Stimulated activated CD4-positive, alpha-beta T cell treated with anti-CD3 and anti-CD28 coated beads, Interleukin-2, amount 100 ng/mL, for 4 hours (primary cell): ENCODE measurements at places on chromosomes 5 and 9.

GRCh38 chr5:58491216-58491892 is at the start of gene GAPT:
TSS of gene GAPT (plus strand) at chr5:58491435. CDS start at chr5:58494537, 3,102 bp downstream.
- DNase-seq = no peak

- DNase-seq = peak; percentile 90
These were observed 5.9 kb upstream of the EGR1 start for GRCh38 chr5:138459311-138459933.

- no peak for DNase-seq
These were observed 74.9 kb upstream of the GAS1 start for GRCh38 chr9:87022178-87022577.

- DNase-seq = peak; percentile 49
These were observed 85.9 kb downstream of the SETX start for GRCh38 chr9:132268725-132269352.

GRCh38 chr5:73312146-73312871 is 136.3 kb downstream of the FOXD1 start:
- no peak for DNase-seq

DNA sequence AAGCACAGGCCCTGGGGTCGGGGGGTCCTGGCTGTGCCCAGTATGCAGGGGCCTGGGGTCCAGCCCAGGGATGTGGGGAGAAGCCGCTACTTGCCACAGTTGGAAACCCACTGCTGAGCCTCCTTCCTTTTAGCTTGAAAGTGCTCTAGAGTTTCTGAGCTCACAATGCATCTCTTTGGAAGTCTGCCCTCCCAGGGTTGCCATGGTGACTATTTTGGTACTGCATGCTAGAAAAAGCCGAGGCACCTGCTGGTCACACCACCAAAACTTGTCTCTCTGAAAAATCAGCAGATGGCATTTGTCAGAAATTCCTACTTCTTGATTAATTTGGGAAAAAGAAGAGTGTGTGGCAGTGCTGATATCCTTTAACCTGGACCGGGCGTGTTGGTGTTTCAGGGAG is 151.8 kb downstream of the SEC61B start:
- no peak for DNase-seq

- DNase-seq = no peak
These were observed 32.6 kb upstream of the TMOD1 start for GRCh38 chr9:97468658-97469448.

DNA sequence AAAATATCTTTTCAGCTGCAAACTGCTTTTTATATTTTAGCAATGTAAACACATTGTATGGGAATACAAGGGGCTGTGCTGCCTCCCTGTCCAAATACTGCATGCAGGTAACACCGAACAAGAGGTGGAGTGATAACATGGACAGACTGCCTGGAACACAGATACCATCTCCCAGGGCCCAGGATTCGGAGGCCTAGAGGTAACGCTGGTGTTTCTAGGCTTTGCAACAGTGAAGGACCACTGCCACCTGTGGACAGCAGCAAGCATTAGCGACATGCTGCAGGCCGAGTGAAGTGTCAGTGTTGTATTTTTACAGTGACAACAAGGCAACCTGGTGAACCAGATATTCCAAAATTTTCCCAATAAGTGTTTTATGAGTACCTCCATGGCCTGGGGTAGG is 379.1 kb downstream of the DMRT2 start:
- no peak for DNase-seq

- DNase-seq = no peak
These were observed 265.6 kb downstream of the TMEM232 start for GRCh38 chr5:110460837-110461236.

GRCh38 chr5:24364711-24365110 is 280.1 kb downstream of the CDH10 start:
- DNase-seq = no peak

GRCh38 chr5:73232266-73233041 is 59.5 kb downstream of the TMEM174 start:
- no peak for DNase-seq

GRCh38 chr5:119367502-119368237 is 11.9 kb downstream of the TNFAIP8 start:
- no peak for DNase-seq

DNA sequence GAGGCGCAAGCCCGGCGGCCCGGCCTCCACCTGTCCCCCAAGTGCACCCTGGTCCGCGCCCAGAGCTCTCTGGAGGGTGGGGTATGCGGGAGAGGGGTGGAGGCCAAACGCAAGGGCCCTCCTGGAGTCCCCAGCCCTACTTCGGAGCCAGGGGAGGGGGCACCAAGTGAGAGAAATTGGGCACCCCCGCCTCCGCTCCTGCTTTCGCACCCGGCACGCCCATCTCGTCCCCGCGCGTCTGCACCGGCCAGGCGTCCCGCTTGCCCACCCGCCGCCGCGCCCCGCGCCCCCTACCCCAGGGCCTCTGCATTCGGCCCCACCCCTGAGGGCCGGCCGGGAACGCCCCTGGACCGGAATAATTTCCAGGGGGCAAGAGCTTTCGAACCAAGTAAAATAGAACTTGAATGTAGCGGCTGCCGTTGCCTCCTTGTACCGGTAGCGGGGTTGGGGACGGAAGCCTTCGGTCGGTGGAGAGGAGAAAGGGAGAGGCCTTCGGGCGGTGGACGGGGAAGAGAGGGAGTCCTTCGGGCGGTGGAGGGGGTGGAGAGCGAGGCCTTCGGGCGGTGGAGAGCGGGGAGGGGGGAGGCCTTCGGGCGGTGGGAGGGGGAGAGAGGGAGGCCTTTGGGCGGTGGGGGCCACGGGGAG is 694 bp upstream of the PHPT1 start:
- DNase-seq = no peak

- DNase-seq = no peak
These were observed 372.7 kb downstream of the TMEM38B start for GRCh38 chr9:106066940-106067524.

GRCh38 chr9:87862536-87863268 is 20.0 kb upstream of the SPATA31E1 start:
- no peak for DNase-seq

DNA sequence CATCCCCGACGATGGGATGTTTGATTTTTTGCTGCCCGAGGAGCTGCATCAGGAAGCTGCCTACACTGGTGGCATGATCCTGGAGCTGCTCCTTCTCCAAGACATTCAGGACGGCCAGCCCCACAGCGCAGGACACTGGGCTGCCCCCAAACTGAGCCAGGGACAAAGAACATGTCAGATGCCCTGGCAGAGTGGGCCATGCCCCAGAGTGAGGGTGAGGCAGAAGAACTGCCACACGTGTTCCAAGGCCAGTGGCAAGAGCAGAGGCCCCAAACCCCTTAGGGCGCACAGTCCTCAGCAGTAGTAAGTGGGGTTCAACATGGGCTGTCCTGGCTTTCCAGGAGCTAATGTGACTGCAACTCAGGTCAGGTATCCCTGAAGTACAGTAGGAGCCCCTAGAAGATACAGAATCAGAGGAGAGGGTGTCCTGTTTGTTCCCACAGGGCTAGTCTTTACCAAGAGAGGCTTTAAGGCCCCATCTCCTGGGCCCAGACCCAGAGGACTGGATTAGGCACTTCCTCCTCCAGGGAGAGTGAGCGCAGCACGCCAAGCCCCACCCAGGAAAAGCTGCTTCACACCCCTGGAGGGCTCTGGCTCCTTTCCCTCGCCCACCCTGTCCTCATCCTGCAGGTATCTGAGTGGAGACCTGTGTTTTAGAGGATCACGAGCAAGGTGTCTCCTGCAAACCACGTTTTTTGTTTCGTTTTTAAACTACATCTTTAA is 11.1 kb downstream of the HNRNPAB start:
- DNase-seq = no peak

DNA sequence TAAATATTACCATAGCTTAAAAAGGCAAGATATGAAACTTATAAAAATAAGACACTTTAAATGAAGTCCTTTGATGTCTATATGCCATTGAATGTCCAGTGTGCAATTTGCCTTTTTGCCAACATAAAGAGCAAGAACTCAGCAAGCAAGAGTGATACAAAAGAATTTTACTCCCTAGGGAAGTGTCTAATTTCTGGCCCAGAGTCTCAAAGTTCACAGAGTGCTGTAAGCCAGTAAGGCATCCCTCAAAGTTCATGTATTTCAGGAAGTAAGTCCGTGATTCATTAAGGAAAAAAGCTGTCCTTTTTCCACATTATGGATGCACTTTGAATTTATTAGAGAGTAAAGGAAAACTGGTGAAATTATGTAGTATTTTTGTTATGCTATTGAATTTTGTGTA is 185.2 kb downstream of the CCDC171 start:
- no peak for DNase-seq
